ENCODE measurements at places on chromosomes 4 and X. TPM values are rescaled to one million over a fixed set of nuclear protein-coding genes. Genes with fewer than 3 reads are reported as not detected.

The GIMD1 gene
- total RNA-seq: not detected

The ABCG2 gene
- 36.6 TPM for total RNA-seq

GRCh38 chr4:37847311-37847884, 20.9 kb downstream of the PGM2 start:
- no peak overlapping the region for H3K4me3 ChIP-seq
- H3K4me1 ChIP-seq: no peaks in the 10 kb centered on the region
- no peak overlapping the region for H3K27ac ChIP-seq
- H3K27me3 ChIP-seq: no peaks in the 10 kb centered on the region

DNA sequence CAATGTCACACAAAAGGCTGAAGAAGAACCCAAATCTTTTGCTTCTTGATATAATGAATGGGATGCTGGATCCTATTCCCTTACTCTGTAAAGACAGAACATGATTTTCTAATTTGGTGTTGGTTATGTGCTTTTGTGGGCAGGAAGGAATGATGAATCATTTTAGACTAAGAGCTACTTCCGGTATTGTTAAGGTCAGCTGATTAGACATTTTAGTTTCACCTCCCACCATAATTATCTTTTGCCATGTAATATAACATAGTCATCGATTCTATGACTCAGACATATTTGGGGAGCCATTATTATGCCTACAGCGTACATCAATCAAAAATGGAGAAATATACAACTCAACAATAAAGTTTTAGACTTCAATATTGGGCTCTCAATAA, 265.3 kb downstream of the ZNF674 start:
- H3K4me1 ChIP-seq: no peaks in the 10 kb centered on the region
- no peak overlapping the region for H3K27ac ChIP-seq
- no peak overlapping the region for H3K4me3 ChIP-seq
- no peaks in the 10 kb centered on the region for H3K27me3 ChIP-seq

All from transverse colon (tissue), 4 donors.